Colonic mucosa (tissue), 4 donors: ENCODE measurements at places on chromosomes 7 and 10. TPM values are rescaled to one million over a fixed set of nuclear protein-coding genes. Genes with fewer than 3 reads are reported as not detected.

- no peaks in the 10 kb centered on the region for H3K27me3 ChIP-seq
- peak overlapping the region; percentile 95 for H3K27ac ChIP-seq
- no peaks in the 10 kb centered on the region for H3K36me3 ChIP-seq
- H3K4me1 ChIP-seq, result no peaks in the 10 kb centered on the region
- DNase-seq, result peak; percentile 55
Measured at GRCh38 chr10:73413108-73413527, 740 bp downstream of the ANXA7 start.

Gene NKX1-2
- 0.07 TPM for total RNA-seq

GRCh38 chr7:76267894-76268183 lies 34.6 kb upstream of the HSPB1 start:
- peaks cover 28% of the 10 kb centered on the region for H3K27me3 ChIP-seq
- no peak overlapping the region for H3K27ac ChIP-seq
- H3K4me1 ChIP-seq, result no peaks in the 10 kb centered on the region

GRCh38 chr7:156466955-156467625 lies 173.5 kb upstream of the RNF32 start:
- H3K4me3 ChIP-seq, result no peak overlapping the region
- H3K27me3 ChIP-seq, result no peaks in the 10 kb centered on the region
- H3K27ac ChIP-seq, result no peak overlapping the region
- DNase-seq, result no peak
- no peaks in the 10 kb centered on the region for H3K36me3 ChIP-seq

DNA sequence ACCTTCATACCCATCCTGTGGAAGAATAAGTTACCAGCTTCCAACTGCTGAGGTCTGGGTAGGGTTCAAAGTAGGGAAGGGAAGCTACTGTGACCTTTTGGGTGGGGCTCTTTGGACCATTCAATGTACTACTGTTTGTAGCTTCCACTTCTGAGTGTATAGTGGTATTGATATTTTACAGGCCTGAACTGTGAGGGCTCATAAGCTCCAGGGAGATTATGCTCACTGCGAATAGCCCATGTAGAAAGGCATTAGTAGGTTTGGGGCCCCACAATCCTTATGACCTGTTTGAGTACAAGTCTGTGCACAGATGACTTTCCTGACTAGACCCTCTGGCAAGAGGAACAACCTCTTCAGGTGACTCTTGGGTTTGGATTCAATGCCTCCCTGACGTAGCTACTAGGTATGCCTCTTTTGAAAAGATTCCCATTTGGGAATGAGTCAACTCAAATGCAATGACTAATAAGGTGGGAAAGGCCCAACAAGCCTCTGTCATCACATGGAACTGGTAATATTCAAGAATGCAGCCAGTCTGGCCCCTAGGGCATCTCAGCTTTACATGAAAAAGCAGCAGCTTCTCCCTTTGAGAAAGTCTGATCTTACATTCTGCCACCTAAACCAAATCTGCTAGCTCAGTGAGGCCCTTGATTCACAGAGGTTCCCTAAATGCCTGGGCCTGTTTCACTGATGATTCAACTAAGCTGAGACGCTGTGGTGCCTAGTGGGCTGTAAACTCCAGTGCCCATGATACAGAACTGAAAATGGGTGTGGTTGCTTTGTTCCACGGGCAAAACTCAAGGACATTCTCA lies 79.8 kb downstream of the ABI1 start:
- DNase-seq, result no peak
- no peak overlapping the region for H3K4me3 ChIP-seq
- no peaks in the 10 kb centered on the region for H3K36me3 ChIP-seq
- no peaks in the 10 kb centered on the region for H3K27me3 ChIP-seq

Gene RSU1
- 44.3 TPM for total RNA-seq

GRCh38 chr10:34430685-34431084 lies 384.4 kb downstream of the PARD3 start:
- H3K27me3 ChIP-seq, result no peaks in the 10 kb centered on the region
- H3K4me1 ChIP-seq, result no peaks in the 10 kb centered on the region
- H3K36me3 ChIP-seq, result no peaks in the 10 kb centered on the region
- H3K27ac ChIP-seq, result no peak overlapping the region

DNA sequence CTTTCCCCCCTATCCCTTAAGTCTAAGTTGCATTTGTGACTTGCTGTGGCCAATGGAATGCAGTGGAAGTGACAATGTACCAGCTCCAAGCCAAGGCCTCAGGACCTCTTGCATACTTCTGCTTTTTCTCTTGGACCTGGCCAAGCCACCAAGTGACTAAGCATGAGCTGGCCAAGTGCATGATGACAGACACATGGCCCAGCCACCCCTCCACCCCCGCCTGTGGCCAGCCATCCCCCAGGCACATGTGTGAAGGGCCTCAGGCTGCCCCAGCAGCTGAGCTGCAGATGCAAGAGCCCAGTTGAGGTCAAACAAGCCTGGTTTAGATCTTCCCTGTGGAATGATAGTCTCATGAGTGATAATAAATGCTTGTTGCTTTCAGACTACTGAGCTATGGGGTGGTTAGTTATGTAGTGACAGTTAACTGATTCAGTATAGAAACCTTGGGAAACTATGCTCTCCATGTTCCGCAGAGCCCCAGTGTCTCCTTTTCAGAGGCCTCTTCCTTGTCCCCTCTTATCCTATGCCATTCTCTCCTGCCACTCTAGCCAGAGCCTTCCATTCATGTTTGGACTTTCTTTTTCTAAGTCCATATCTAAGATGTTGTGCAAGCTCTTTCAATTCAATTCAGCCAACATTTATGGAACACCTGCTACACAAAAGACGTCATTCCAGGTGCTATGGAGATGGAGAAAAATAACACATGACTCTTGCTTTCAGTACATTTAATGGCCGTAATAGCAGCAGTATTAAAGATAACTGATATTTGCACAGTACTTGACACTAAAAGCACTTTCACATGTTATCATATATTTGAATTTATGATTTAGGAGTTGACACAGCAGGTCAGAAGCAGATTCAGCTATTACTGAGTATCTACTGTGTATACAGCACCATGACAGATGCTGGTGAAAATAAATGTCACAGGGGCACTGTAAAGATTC lies 55.5 kb upstream of the LOXL4 start:
- DNase-seq, result peak; percentile 26
- no peaks in the 10 kb centered on the region for H3K27me3 ChIP-seq
- no peak overlapping the region for H3K4me3 ChIP-seq
- no peak overlapping the region for H3K27ac ChIP-seq

Gene CDK1
- 16.5 TPM for total RNA-seq

- H3K27ac ChIP-seq, result no peak overlapping the region
- H3K27me3 ChIP-seq, result no peaks in the 10 kb centered on the region
- H3K4me3 ChIP-seq, result no peak overlapping the region
- no peaks in the 10 kb centered on the region for H3K36me3 ChIP-seq
Measured at GRCh38 chr7:77532247-77532646, 4.8 kb upstream of the PTPN12 start.

GRCh38 chr10:608331-609261 lies 80.9 kb downstream of the DIP2C start:
- H3K4me3 ChIP-seq, result no peak overlapping the region
- H3K4me1 ChIP-seq, result no peaks in the 10 kb centered on the region
- H3K27me3 ChIP-seq, result no peaks in the 10 kb centered on the region
- no peaks in the 10 kb centered on the region for H3K36me3 ChIP-seq
- H3K27ac ChIP-seq, result no peak overlapping the region

- no peak for DNase-seq
- no peak overlapping the region for H3K27ac ChIP-seq
- no peak overlapping the region for H3K4me3 ChIP-seq
- H3K36me3 ChIP-seq, result no peaks in the 10 kb centered on the region
Measured at GRCh38 chr10:68184546-68184945, 47.4 kb downstream of the ATOH7 start.

DNA sequence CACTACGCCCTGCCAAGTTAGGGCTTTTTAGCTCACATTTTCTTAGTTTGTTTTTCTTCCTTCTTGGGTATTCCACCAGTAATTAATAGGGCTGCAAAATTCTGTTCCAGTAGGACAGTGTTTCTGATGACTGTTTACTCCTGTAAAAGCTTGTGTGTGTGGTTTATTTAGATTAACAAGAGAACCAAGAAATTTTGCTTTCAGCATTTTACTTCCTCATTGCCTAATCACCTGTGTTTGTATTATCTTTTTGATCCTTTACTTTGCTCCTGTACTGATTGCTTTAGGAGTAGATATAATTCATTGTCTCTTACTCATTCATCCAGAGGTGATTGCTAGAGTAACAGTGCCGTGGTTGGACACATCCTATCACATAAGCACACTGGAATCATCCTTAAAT lies 27.7 kb downstream of the TDRD1 start:
- no peak overlapping the region for H3K27ac ChIP-seq
- H3K27me3 ChIP-seq, result no peaks in the 10 kb centered on the region
- H3K4me1 ChIP-seq, result no peaks in the 10 kb centered on the region
- H3K4me3 ChIP-seq, result no peak overlapping the region

DNA sequence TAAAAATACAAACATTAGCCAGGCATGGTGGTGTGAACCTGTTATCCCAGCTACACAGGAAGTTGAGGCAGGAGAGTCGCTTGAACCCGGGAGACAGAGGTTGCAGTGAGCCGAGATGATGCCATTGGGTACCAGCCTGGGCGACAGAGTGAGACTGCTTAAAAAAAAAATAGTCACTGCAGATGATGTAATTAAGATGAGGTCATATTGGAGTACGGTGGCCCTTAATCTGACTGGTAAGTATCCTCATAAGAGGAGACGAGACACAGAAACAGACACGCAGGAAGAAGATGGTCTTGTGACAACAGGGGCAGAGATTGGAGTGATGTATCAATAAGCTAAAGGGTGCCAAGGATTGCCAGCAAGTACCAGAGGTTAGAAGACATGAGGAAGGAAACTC lies 156.0 kb downstream of the FAM107B start:
- no peak overlapping the region for H3K27ac ChIP-seq
- no peak overlapping the region for H3K4me3 ChIP-seq
- no peaks in the 10 kb centered on the region for H3K27me3 ChIP-seq

Gene CRHR2
- 0.16 TPM for total RNA-seq

DNA sequence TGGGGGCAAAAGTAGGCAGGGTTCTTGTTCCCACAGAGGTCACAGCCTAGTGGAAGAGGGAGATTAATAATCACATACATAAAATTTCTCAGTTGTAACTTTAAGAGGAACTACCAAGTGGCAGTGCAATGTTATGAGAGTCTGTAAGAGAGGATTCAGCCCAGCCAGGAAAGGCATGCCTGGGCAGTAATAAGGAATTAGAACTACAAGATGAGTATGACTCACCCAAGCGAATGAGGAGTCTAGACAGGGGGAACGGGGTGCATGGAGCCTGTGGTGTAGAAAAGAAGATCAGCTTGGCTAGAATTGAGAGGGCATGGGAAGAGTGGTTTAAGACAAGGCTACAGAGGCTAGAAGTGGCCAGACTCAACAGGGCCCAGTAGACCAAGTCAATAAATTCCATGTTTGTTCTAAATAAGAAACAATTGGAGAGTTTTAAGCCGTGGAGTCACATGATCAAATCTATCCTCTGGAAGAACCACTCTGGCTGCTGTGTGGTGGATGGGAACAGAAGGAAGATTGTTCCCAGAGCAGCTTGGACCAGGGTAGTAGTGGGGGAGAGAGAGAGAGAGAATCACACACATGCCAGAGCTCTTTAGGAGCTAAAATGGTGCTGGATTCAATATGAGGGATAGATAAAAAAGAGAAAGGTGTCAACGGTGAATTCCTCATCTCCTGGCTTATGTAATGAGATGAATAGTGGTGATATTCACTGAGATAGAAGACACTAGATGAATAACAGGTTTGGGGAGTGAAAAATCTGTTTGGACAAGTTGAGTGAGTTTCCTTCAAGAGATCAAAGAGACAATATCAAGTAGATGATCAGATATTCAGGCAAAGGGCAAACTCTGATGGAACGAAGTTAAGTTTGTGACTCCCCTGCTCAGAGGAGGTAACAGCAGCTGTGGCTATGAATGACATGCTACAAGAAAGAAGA lies 265.1 kb downstream of the FGFR2 start:
- H3K4me3 ChIP-seq, result no peak overlapping the region
- H3K27me3 ChIP-seq, result no peaks in the 10 kb centered on the region
- H3K4me1 ChIP-seq, result no peaks in the 10 kb centered on the region

Gene EPO
- total RNA-seq, result not detected
